Activated T-helper 1 cell treated with anti-CD3 and anti-CD28 coated beads, Interleukin-12 subunit alpha, Interleukin-12 subunit beta, Interleukin-2, Interleukin-4 antibody, amounts not matched to agents 30 ng/mL and 10 ng/mL and 1 ng/mL, durations not matched to agents 14 hours and 24 hours and 36 hours (primary cell): ENCODE measurements at places on chromosomes 2 and 18. TPM values are rescaled to one million over a fixed set of nuclear protein-coding genes. Genes with fewer than 3 reads are reported as not detected.

The TEKT4 gene
- total RNA-seq, result 0.27 and 0.29 TPM in 2 replicates

The L3MBTL4 gene
- 0.26 and 0.29 TPM in 2 replicates for total RNA-seq

The PROKR1 gene
- not detected in 2 replicates for total RNA-seq

The ATG4B gene
- total RNA-seq, result 116 and 126 TPM in 2 replicates

The HNMT gene
- total RNA-seq, result not detected in 2 replicates
